Kidney glomerular epithelial cell (primary cell): ENCODE measurements at places on chromosomes 2 and 18.
A peak's percentile ranks its signal among the peaks of the same experiment; 100 is the strongest.

DNA sequence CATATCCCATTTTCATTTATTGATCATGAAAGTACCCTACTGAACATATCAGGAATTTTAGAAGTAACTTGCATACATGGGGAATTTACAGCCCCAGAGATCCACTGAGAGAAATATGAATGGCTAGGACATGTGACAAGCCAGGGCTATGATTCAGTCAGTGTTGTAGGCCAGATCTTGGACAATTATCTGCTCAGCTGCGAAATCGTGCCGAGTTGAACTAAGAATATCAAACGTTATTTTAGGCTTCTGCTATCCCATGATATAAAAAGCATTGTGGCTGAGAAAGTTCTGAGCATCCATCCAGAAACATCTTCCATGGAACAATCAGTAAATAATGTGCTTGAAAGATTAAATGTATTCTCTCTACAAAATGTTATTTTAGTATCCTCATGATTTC lies 85.7 kb upstream of the UNC80 start:
- no peak for DNase-seq

DNA sequence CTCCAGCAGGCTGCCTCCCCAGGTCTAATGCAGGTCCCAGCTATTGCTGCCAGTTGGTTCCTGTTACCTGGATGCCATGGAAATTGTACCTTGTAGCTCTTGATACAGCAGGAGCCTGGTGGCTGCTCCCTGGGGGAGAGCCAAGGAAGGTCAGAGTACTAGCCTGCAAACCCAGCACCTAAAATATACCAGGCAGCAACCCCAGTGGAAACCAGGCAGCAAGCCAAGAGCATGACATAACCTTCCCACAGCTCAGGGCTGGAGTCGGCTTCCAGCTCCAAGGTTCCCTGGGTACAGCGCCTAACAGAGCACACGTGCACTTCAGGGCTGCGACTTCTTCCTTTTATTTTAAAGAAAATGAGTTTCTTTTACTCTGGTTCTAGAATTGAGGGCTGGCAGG lies 30.3 kb downstream of the TNP1 start:
- DNase-seq: no peak

GRCh38 chr2:207352978-207353671 lies 176.6 kb upstream of the CREB1 start:
- DNase-seq: no peak

- DNase-seq: no peak
Measured at GRCh38 chr2:214489181-214489580, 78.3 kb downstream of the VWC2L start.

GRCh38 chr2:43791035-43791765 lies 17.4 kb downstream of the DYNC2LI1 start:
- DNase-seq: no peak

DNA sequence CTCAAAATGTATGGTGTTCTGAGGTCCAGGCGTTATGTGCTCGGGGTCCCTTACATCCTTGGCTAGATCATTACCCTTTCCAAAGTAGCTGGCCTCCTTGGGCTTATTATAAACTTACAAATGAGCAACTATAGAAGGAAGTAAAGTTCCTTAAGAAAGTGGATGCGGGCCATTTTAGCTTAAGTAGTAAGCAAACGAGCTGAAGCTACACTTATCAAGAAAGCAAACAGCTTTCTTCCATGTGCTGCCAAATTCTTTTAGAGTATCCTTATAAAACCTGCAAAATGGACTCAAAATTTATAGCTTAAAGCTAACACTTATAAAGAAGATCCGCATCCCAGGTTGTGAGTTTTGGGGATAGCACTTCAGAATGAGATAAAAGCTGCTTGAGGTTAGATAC lies 75.3 kb downstream of the ACTR3 start:
- no peak for DNase-seq

DNA sequence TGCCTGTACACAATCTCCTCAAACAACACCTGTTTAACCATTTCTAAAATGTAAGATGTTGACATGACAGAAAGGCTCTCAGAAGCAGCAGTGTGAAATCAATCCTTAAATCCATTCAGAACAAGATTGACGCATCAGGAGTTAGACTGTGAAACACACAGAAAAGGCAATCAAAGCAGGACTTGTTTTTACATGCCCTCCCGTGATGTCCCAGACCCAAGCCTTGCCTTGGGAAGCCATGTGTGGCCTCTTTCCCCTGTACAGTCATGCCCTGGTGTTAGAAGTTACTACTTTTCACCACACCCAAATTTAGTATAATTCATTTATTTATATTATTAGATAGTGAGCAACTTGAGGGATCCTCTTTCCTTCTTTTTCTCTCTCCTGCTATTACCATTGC lies 115.7 kb downstream of the NCKAP5 start:
- DNase-seq: no peak

DNA sequence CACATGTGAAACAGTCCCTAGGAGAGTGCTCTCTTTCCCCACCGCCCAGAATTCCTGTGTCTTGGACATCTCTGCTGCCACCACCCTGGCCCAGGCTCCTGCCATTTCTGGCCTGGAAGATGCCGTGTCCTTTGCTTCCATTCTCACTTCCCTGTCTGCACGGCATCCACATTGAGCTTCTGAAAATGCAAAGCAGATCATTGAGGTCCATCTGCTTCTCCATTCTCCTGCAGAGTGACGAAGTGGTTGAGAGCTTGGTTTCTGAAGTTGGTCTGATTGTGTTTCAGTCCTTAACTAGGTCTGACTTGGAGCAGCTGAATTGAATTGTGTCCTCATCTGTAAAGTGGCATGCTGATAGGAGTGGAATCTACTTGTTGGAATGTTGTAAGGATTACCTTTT lies 98.7 kb upstream of the MGAT5 start:
- DNase-seq: no peak

GRCh38 chr2:169775354-169775753 lies 23.3 kb upstream of the SSB start:
- DNase-seq: no peak

DNA sequence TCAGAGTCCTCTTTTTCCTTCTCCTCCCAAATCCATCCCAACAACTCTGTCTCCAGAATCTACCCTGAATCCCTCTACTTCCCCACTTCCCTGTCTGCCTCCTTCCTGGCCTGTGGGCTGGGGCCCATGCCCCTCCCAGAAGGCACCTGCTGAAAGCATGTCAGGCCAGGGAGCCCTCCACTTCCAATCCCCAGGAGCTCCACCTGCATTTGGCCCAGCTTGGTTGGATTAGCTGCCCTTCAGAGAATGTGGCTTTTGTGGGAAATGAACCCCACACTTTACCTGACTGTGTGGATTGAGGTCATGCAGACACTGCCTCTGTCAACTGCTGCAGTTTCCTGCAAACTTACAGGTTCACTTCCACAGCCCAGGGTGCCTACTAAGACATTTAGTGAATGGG lies 58.5 kb downstream of the ACOXL start:
- DNase-seq: no peak

DNA sequence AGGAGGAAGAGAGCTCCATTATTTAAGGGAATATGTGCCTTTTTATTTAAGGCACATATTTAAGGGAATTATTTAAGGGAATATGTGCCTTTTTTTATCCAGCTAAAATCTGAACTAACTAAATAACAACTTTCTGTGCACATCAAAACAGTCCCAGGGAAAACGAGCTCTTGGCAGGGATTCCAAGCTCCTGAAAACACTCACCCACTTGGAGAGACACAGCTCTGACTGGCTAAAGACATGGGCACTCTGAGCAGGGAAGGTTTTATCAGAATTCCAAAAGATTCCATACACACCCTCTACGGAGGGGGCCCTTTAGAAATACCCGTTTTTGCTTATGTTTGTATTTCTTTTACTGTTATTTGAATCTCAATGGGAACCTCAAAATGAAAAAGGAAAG lies 181.0 kb downstream of the ZNF516 start:
- no peak for DNase-seq

DNA sequence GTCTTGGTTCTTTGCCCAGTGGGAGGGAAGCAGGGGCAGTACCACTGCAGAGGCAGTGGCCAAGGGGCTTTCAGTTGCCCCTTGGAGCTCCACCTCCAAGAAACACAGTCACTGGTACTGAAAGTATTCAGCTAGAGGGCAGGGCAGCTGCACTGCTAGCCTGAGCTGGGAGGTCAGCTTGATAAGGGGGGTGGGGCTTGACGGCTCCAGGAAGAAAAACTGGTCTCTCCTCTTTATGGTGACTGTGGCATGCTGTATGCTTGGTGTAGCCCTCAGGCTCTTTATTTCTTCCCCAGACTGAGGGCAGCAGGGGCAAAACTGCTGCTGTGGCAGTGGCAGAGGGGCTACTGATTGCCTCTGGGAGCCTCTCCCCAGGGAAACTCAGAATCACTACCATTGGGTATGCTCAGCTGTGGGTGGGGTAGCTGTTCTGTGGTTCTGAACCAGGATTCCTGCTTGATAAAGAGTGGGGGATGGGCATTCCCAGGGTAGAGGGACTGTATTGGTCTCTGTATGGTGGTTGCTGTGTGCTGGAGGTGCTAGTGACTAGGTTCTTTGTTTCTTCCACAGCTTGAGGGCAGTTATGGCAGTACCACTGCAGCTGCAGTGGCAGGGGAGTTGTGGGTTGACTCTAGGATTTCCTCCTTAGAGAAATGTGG lies 134.6 kb upstream of the SCN7A start:
- no peak for DNase-seq

DNA sequence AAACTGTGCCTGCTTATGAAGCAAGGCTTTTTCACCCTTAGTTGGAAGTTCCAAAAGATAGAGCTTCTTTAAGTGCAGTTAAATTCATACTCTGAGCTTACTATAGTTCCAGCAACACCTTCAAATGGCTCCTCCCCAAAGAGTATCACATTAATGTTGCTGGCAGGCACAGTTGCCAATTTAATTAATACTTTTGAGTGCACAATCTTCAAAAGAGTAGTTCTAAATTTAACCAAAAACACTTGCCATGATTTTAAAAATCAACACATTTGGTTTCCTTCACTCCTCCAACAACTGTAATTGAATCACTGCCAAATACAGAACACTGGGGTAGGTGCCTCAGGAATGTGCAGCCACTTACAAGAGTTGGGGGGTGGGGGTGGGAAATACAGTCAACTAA lies 150.6 kb upstream of the UBE2E3 start:
- no peak for DNase-seq

DNA sequence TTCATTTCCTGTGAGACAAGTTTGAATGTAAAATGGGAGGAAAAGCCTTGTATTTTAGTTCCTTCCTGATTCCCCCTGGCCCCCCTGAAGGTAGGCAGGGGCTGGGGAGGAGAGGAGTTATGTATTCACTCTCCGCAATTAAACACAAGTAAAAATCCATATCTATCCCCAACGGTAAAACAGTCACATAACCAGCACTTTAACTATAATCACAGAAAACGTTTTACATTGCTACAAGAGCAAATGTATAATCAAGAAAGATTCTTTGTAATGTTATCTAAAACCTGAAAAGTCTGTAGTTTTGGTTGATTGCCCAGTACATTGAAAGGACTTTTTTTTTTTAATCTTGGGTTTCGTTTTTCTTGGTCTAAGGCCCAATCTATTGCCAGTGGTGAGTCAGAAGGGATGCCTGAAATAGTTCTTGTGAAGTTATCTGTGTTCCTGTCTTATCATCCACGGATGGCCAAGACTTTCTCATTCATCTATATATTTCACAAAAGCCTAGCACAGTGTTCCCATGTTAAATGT lies 34.5 kb upstream of the CCNYL1 start:
- DNase-seq: peak; percentile 94

DNA sequence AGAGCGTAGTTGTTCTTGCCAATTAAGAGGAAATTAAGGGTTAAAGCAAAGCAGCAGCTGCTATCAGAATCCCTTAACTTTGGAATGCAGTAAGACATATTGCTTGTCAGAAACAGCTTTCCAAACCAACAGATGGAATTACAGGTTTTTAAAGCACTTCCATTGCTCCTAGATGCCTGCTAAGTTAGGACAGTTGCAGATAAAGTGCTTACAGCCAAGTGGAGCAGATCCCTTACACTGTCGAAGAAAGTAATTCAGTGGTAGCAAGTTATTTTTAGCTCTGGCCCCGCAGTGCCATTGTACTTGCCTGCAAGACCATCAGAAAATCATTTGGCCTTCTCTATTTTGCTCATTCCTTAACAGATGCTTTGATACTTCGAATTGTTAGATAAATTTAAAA lies 5.4 kb downstream of the PDK1 start:
- no peak for DNase-seq

- DNase-seq: no peak
Measured at GRCh38 chr2:210442457-210442856, 34.1 kb downstream of the LANCL1 start.

DNA sequence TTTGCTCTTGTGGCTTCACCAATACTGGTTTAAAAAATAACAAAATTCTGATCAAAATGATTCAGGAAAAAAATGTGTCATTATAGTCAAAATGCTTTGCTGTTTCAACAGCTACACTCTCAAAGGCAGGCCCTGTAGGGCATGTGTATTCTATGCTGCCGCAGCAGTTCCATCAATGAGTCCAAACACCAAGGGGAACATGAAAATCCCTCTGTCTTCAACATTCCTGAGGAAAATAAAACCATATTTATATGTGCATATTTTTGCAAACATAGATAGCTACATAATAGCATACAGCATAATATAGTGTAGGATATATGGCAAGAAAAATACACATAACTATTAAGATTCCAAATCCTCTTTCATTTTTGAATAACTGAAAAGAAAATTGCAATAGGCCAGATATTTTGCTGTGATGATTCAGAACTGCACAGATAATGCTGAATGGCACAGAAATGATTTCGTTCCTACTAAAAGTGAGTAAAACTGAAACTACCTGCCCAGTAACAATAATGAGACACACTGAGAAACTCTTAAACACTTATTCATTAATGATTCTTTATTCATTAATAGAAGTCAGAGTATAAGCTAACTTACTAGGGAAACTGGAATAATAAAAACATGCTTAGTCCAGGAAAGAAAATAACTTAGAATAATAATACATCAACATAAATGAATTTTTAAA lies 343.8 kb downstream of the SUCLG1 start:
- no peak for DNase-seq

DNA sequence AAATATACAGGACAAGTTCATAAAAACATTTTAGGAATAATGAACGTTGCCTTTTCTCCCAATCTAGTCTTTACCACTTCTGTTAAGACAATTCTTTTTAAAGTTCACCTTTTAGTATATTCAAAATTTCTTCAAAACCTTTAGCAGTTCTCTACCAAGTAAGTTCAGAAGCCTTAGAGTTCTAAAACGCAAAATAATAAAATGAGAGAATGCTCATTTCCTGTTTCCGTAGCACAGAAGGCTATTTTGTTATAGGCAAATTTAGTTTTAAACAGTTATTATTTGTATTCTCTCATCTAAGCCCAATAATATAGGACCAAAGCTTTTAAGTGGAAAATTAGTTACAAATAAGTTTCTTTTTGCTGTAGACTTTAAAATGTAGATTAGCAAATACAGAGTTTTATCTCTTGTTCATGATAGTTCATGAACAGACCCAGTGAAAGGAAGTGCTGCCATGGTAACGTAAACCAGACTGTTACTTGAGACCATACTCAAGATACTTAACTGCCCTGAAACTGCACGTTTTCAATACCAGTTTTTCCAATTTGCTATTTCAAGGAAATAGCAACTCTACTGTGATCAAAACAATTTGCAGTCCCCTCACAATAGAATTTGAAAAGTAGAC lies 173.1 kb upstream of the STON1 start:
- no peak for DNase-seq

GRCh38 chr2:226098861-226099745 lies 699.6 kb downstream of the NYAP2 start:
- no peak for DNase-seq

- no peak for DNase-seq
Measured at GRCh38 chr18:3791238-3791637, 341.3 kb downstream of the TGIF1 start.

- DNase-seq: peak; percentile 40
Measured at GRCh38 chr18:903701-904100, 970 bp upstream of the ADCYAP1 start.

GRCh38 chr2:177298191-177298590 lies 33.7 kb upstream of the NFE2L2 start:
- no peak for DNase-seq

GRCh38 chr18:77207540-77207939 lies 42.1 kb upstream of the GALR1 start:
- DNase-seq: peak; percentile 64
